ENCODE measurements at places on chromosomes 4 and X. TPM values are rescaled to one million over a fixed set of nuclear protein-coding genes. Genes with fewer than 3 reads are reported as not detected.

Gene MAGEH1
- total RNA-seq: 7.5 TPM

Gene GRPR
- total RNA-seq: not detected

Gene TEC
- 6.8 TPM for total RNA-seq

Gene GPR173
- not detected for total RNA-seq

Gene HTRA3
- total RNA-seq: not detected

Gene DUX4
- total RNA-seq: not detected

Gene NAA11
- total RNA-seq: 24.4 TPM

- no peak overlapping the region for H3K27ac ChIP-seq
- no peaks in the 10 kb centered on the region for H3K27me3 ChIP-seq
- no peaks in the 10 kb centered on the region for H3K4me1 ChIP-seq
- H3K36me3 ChIP-seq: no peaks in the 10 kb centered on the region
- DNase-seq: no peak
- no peak overlapping the region for H3K4me3 ChIP-seq
Measured at GRCh38 chr4:11698033-11698432, 269.3 kb upstream of the HS3ST1 start.

- peak; percentile 16 for DNase-seq
- H3K4me3 ChIP-seq: peak overlapping the region; percentile 66
- H3K36me3 ChIP-seq: peaks cover 14% of the 10 kb centered on the region
- no peaks in the 10 kb centered on the region for H3K27me3 ChIP-seq
- H3K27ac ChIP-seq: peak overlapping the region; percentile 80
Measured at GRCh38 chrX:56564164-56564885, 898 bp downstream of the UBQLN2 start.

GRCh38 chr4:88144866-88145300, 13.6 kb downstream of the ABCG2 start:
- no peak overlapping the region for H3K27ac ChIP-seq
- no peaks in the 10 kb centered on the region for H3K4me1 ChIP-seq
- no peak for DNase-seq
- no peak overlapping the region for H3K4me3 ChIP-seq
- H3K27me3 ChIP-seq: peaks cover 10% of the 10 kb centered on the region
- no peaks in the 10 kb centered on the region for H3K36me3 ChIP-seq

- no peak overlapping the region for H3K4me3 ChIP-seq
- H3K36me3 ChIP-seq: peaks cover 9% of the 10 kb centered on the region
Measured at GRCh38 chrX:11341274-11342201, 48.3 kb downstream of the AMELX start.

- H3K36me3 ChIP-seq: no peaks in the 10 kb centered on the region
- no peaks in the 10 kb centered on the region for H3K27me3 ChIP-seq
- no peak overlapping the region for H3K27ac ChIP-seq
- H3K4me1 ChIP-seq: no peaks in the 10 kb centered on the region
Measured at GRCh38 chr4:104577405-104577804, 82.7 kb upstream of the CXXC4 start.

- no peaks in the 10 kb centered on the region for H3K36me3 ChIP-seq
- no peak overlapping the region for H3K4me3 ChIP-seq
- no peak overlapping the region for H3K27ac ChIP-seq
- H3K27me3 ChIP-seq: no peaks in the 10 kb centered on the region
- peaks cover 13% of the 10 kb centered on the region for H3K4me1 ChIP-seq
Measured at GRCh38 chrX:30310429-30311206, 1.4 kb upstream of the NR0B1 start.

DNA sequence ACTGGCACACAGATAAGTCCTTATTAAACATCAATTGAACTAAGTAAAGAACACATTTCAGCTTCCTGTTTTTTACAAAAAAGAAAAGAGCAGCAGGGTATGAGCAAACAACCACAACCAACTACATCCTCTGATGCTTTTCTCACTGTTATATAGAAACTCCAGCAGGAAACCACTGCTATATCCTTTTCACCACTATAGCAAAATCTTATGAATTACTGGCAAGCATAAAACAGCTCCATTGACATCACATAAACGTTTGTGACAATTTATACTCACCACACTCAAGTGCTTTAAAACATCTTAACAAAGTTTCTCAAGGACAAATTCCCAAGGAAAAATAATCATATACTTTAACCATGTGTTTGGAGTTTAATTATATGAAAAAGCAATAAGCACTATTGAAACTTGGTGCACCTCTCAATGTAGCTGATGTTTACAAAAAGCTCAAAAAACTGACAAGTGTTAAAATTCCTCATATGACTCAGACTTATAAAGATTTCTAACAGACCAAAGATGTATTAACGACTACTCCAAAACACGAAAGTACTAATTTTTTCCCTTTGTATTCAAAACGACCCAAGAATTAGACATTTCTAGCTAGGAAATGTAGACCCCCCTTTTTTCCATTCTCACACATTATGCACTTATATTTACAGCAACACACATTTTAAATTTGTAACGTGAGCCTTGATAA, 12.9 kb downstream of the GPRIN3 start:
- H3K27ac ChIP-seq: no peak overlapping the region
- no peak overlapping the region for H3K4me3 ChIP-seq
- no peaks in the 10 kb centered on the region for H3K4me1 ChIP-seq
- no peaks in the 10 kb centered on the region for H3K36me3 ChIP-seq

DNA sequence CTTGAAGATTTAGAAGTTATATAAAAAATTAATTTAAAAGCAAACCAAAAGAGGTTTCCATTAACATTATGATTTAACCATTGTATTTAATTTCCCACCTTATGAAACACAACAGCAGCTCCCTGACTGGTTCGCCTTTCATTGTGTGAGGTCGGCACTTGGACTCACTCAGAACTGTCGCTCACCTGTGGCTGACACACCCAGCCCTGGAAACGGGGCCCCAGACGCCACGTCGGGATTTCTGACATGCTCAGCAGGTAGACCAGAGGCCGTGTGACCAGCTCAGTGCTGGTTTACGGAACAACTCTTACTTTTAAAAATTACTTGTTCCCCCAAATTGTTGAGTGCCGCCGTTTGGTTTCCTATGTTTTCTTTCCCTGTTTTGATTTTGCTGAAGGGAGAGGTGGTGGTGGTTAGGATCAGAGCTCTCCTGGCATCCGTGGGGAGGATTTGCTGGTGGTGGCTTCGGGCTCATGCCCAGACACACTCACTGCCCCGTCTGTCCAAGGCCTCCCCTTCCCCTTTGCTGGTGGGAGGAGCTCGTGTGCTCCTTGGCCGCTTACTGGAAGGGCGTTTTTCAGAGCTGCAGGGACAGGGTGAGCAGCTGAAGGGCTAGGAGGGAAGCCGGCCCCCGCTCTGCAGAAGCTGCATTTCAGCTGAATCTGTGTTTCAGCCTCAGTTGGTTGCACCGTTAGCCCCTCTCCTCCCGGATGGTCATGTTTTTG, 59.2 kb downstream of the CPLX1 start:
- no peak overlapping the region for H3K4me3 ChIP-seq
- peaks cover 20% of the 10 kb centered on the region for H3K4me1 ChIP-seq
- H3K36me3 ChIP-seq: peaks cover 87% of the 10 kb centered on the region
- no peak overlapping the region for H3K27ac ChIP-seq

- no peak overlapping the region for H3K4me3 ChIP-seq
- no peaks in the 10 kb centered on the region for H3K4me1 ChIP-seq
- DNase-seq: no peak
- no peak overlapping the region for H3K27ac ChIP-seq
- H3K36me3 ChIP-seq: peaks cover 55% of the 10 kb centered on the region
Measured at GRCh38 chr4:150582873-150583286, 929 bp downstream of the MAB21L2 start.

- peak; percentile 78 for DNase-seq
- H3K27ac ChIP-seq: no peak overlapping the region
- H3K4me3 ChIP-seq: no peak overlapping the region
- no peaks in the 10 kb centered on the region for H3K36me3 ChIP-seq
Measured at GRCh38 chrX:1491851-1492349, 39.2 kb upstream of the ASMTL start.

DNA sequence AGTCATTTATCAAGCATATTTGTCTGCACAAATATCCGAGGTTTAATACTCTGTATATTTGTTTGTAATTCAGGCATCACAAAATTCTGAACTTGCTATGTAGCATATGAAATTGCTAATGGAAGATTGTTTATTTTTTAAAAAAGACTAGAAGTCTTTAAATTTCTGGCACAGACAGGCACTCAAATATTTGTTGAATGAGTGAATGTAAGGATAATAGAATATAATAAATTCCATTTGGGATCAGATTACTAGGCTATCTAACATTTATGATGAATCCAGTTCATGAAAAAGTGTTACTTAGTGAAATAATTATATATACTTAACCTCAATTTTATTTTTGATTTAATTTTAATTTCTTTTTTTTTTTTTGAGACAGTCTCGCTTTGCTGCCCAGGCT, 30.4 kb upstream of the TEC start:
- H3K4me1 ChIP-seq: peaks cover 2% of the 10 kb centered on the region
- DNase-seq: no peak
- no peak overlapping the region for H3K27ac ChIP-seq
- no peaks in the 10 kb centered on the region for H3K27me3 ChIP-seq
- no peaks in the 10 kb centered on the region for H3K36me3 ChIP-seq

DNA sequence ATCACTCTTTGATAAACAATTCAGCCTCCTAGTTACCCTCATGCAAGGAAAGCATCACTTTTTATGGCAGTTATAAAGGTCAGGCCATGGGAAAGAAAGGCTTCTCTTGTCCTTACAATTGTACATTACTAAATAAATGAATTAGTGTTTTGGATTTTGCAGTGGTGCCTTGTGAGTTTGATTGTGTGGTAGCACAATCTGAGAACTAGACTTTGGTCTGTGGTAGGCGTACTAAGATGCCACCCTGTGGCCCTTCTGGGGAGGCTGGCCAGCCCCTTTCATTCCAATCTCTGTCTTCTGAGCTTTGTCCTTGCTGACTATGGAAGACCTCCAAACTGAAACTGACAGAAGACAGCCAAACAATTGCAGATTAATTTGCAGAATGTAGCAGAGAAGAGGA, 14.6 kb upstream of the HNRNPD start:
- no peak overlapping the region for H3K4me3 ChIP-seq
- H3K36me3 ChIP-seq: no peaks in the 10 kb centered on the region
- H3K4me1 ChIP-seq: no peaks in the 10 kb centered on the region
- H3K27me3 ChIP-seq: peaks cover 5% of the 10 kb centered on the region
- no peak overlapping the region for H3K27ac ChIP-seq
- DNase-seq: no peak

GRCh38 chr4:153081693-153082092, 122.5 kb upstream of the TRIM2 start:
- H3K36me3 ChIP-seq: no peaks in the 10 kb centered on the region
- DNase-seq: no peak
- no peak overlapping the region for H3K4me3 ChIP-seq
- no peaks in the 10 kb centered on the region for H3K4me1 ChIP-seq
- H3K27me3 ChIP-seq: peaks cover 4% of the 10 kb centered on the region
- no peak overlapping the region for H3K27ac ChIP-seq

DNA sequence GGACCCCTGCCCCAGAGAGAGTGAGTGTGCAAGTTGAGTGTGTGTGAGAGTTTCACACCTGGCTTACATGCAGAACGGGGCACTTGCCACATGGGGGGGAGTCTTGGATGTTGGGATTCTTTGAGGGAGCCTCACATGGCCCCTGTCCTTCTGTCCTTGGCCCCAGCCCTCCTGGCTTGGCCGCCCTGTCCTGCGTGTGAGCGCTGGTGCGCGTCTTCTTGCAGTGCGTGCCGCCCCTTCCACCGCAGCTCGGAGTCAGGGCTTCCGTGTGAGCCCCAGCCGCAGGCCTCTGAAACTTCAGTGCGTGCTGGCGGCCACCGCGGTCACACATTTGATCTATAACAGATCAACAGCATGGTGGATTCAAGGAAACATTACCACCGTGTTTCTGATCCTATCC, 30.1 kb upstream of the HGFAC start:
- H3K27ac ChIP-seq: no peak overlapping the region
- H3K36me3 ChIP-seq: no peaks in the 10 kb centered on the region
- no peaks in the 10 kb centered on the region for H3K4me1 ChIP-seq
- no peak for DNase-seq
- peaks cover 77% of the 10 kb centered on the region for H3K27me3 ChIP-seq
